ENCODE measurements at places on chromosomes 12 and 14.

DNA sequence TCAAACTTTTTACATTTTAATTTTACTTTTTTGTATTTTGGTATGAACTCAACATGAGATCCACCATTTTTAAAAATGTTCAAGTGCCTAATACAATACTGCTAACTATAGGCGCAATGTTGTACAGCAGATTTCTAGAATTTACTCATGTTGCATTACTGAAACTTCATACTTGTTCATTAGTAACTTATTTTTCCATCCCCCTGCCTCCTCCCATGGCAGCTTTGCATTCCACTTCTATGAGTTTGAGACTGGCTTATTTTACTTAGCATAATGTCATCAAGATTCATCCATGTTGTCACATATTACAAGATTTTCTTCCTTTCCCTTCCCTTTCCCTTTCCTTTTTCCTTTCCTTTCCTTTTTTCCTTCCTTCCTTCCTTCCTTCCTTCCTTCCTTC, 825.9 kb downstream of the SLC16A7 start:
- DNase-seq: no peak

DNA sequence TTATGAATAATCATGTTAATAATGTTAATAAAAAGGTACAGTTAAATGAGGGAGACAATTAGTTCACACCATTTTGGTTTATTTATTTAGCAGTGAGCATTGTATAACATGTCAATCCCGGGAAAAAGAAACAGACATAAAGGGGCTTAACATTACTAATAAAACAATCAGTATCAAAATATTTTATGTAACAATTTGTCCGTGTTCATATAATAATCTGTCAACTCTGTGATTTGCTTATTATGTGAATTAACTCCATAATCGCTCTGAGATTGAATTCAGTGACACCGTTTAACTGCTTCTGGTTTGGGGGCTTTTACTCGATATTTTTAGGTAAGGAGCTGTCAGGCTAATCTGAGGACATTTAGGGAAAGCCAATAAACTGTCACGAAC, 95.8 kb upstream of the HMGA2 start:
- no peak for DNase-seq

DNA sequence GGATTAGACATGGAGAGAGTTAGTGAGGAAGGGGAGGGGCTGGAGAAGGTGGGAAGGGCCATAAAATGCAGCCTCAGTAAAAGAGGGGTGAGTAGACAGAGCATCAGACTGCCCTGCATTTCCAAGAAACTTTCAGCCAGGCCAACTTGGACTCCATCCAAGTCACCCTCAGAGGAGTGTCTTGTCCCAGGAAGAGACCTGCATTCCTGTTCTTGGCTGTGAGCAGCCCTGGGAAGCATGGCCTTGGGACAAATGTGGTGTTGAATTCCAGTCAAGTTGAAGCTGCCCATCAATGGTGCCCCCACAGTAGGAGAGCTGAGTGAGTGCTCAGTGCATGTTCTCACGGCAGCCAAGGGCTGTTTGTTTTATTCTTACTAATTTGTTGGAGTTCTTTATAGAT, 35.0 kb upstream of the TUNAR start:
- no peak for DNase-seq

DNA sequence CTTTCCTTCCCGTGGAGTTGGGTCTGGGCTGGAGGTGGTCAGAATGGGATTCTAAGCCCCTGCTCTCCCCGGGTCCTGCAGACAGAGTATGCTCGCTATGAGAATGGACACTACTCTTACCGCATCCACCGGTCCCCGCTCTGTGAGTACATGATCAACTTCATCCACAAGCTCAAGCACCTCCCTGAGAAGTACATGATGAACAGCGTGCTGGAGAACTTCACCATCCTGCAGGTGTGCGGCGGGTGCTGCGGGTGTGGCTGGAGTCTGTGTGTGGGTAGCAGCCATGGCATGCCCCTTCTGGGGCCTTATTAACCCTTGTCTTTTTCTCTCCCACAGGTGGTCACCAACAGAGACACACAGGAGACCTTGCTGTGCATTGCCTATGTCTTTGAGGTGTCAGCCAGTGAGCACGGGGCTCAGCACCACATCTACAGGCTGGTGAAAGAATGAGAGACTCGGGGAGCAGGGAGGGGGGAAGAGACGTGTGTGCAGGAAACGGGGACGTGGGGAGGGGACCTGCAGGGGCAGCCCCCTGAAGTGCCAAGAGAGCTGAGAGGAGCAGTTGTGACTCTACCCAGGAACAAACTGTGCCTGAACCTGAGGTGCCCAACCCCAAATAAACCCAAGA, 37.0 kb upstream of the TSPAN9 start:
- DNase-seq: no peak

GRCh38 chr12:124592481-124593160, 25.2 kb upstream of the NCOR2 start:
- DNase-seq: no peak

- no peak for DNase-seq
These were observed 170.1 kb upstream of the PWP1 start for GRCh38 chr12:107515446-107515958.

DNA sequence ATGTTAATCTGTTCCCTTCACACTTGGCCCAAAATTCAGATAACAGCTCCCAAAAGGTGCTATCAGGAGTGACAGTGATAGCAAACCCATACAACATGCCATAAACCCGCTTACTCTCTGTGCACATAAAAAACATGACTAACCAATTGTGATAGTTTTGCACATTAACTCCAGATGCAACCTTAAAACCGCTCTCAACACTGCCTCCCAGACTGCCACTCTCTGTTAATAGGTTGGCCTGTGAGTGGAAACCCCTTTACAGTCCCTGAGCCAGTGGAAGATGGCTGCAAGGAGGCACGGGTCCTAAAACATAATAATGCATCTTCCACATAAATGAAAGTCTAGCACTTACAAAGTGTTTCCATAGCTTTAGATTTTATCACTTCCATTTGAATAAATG, 12.0 kb upstream of the TMTC1 start:
- no peak for DNase-seq

- DNase-seq: no peak
These were observed 159.2 kb downstream of the PAWR start for GRCh38 chr12:79531518-79531917.

DNA sequence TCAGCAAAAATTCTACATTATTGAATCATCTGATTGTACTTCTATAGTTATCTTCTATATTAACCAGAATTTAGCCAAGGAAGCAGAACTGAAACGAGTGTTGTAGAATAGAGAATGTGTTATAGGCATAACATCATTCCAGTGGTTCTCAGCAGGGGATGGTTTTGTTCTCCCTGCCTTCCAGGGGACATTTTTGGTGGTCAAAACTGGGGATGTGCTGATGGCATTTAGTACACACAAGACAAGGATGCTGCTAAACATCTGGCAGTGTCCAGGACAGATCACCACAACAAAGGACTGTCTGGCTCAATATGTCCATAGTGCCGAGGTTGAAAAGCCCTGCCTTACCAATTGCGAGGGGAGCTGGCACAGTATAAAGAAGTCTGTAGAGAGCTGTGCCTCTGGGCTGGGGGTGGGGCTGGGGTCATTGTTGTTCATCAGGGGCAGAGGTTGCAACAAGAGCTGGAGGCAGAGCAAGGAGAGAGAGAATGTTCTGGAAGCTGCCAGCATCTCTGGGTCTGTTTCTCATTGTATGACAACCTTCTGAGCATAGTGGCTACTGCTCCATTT, 1472.8 kb downstream of the AACS start:
- no peak for DNase-seq

GRCh38 chr12:132190012-132190755, 45.9 kb downstream of the NOC4L start:
- peak; percentile 22 for DNase-seq

DNA sequence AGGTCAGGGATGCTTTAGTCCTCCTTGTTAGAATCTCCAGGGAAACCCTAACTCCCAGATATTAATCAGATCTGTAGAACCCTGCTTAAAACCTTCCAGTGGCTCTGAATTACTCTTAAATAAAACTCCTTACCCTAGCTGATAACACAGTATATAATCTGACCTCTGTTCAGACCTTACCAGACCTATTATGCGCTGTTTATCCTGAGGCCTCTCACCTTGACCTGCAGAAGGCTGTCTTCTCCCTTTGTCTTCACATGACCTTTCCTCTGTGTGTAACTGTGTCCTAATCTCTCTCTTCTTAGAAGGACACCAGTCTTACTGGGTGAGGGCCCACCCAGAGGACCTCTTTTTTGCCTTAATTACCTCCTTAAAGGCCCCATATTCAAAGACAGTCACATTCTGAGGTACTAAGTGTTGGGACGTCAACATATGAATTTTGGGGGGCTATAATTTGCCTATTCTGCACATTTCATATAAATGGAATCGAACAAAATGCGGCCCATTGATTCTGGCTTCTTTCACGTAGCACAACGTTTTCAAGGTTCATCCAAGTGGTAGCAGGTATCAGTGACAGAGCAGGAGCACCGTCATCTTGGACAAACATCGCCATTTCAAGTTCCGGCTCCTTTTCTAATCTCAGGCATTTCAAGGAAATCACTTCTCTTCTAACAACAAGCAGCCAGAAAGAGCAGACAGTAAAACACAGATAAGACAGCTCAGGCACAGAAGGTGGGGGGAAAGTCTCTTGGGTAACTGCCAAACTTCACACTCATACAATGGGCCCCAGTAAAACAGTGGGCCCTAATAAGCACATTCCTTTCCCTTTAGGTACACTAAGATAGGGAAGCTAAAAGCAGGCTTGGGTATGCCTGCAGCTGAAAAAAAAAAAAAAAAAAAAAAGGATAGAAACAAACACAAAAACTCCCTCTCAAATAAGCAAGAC, 200.2 kb upstream of the NUDT4 start:
- no peak for DNase-seq

- DNase-seq: no peak
These were observed 7.9 kb downstream of the IFFO1 start for GRCh38 chr12:6547987-6548386.

- DNase-seq: peak; percentile 86
These were observed 2.7 kb upstream of the TSPAN31 start for GRCh38 chr12:57741844-57742738.

DNA sequence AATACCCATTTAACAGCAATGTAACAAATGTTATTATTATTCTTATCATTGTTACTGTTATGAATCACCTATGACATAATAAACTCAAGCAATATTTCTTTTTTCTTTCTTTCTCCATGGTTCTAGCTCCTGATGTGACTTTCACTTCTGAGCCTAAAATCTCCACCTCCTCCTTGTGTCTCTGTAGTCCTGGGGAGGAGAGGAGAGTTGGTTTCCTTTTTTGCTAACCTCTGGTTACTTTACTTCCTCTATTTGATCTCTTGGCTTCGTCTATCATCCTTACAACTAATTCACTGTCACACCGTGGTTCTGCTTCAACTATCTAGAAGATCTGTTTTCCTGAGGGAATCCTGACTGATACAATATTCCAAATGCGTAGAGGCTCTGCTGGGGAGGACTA, 456.6 kb downstream of the VRK1 start:
- DNase-seq: no peak

- DNase-seq: no peak
These were observed 218.5 kb downstream of the FUT8 start for GRCh38 chr14:65631040-65631439.

DNA sequence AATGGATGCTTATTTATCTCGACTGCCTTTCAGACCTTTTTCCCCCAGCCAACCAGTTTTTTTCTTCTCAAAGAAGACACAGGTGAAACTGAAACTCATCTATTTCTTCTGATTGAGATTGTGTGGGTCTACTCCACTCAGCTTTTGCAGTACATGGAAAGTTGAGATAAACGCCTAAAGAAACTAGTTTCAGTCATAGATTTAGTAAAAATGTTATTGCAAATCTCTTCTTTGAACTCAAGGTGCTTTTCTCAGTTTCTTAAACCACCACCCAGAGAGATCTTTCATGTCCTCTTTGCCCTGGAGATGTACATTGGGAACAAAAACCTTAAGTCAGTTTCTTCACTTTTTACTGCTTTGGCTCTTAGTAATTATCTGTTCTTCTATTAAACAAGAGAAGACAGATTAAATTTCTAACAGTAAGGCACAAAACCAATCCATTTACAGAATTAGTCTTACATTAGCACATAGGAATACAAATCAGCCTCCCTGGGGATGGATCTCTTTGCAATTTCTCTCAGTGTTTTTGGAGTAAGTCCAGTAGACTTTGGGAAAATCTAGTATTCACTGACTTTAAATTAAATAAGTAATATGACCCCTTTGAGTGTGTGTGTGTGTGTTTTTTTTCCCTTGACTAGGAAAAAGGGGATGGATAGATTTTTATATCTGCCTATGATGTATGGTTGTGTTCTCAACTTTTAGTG, 11.6 kb downstream of the FBXW8 start:
- no peak for DNase-seq

GRCh38 chr14:64680714-64681065, 23.5 kb upstream of the PLEKHG3 start:
- DNase-seq: no peak

- no peak for DNase-seq
These were observed 97.6 kb downstream of the EFCAB11 start for GRCh38 chr14:89856871-89857345.

- DNase-seq: no peak
These were observed 41.3 kb downstream of the SLC16A7 start for GRCh38 chr12:59636945-59637691.

DNA sequence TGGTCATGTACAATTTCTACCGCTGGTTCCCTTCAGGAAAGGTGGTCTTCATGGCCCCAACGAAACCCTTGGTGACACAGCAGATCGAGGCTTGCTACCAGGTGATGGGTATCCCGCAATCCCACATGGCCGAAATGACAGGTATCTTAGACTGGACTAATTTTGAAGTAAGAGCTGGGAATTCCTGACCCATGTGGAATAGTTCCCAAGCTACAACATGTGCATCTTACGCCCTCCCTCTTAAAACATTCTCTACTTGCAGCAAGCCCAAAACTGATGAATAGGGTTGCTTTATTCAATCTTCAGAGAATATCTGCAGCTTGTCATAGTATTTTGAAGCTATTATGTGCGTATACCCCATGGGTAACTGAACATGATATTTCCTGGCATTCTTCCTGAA, 669 bp downstream of the FANCM start:
- no peak for DNase-seq

GRCh38 chr14:68663385-68664076, 129.3 kb downstream of the ZFP36L1 start:
- peak; percentile 12 for DNase-seq

GRCh38 chr12:132197581-132198354, 53.5 kb downstream of the NOC4L start:
- DNase-seq: no peak

DNA sequence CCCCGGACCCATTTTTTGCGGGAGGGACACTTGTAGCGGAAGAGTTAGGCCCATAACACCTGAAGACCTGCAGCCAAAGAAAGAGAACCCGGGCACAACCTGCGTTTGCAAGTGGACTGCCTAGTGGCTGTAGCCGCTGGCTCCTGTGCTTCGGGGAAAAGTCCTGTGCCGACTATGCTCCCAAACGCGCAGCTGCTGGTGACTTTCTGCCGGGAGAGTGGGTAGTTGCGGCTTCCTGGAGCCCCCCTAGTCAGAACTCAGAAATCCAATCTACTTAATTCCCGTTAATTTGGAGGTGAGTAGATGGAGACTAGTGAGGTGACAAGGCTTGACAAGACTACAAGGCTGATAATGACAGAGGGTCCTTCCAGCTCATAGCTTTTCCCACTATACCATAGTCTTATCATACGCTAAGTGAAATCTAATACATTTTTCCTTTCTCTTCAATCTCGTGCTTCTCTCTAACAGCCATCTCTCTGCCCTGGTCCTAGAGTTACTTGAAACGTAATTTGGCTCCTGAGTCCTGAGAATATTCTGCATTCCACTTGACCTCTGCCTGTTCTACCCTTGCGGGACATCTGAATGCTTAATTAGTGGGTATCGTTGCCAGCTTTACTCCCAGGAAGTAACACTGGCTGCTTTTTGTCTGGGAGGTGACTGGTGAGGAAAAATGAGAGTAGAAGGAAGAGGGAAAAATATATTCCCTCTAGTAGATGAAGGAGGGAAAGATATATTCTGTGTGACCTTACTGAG, 556 bp downstream of the MTHFD1 start:
- no peak for DNase-seq
